ENCODE measurements at places on chromosomes 3 and 15.

GRCh38 chr3:169041677-169042171 lies 621.8 kb downstream of the MECOM start:
- no peak for DNase-seq

DNA sequence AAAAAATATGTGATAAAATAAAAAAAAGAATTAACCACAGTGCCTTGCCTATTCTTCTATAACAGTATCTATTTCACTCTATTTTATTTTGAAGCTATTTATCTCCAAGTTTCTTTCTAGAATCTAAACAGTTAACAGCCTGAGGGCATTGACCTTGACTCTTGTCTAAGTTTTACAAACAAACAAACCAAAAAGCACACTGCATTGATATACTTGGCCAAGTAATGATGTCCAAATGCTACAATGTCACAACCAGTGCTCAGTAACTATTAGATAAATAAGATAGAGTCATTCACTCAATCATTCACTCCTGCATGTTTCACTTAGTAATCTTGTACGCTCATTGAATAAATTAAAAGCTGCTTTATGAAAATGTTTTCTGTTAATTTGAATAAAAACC lies 386.5 kb downstream of the TIGIT start:
- DNase-seq, result no peak

DNA sequence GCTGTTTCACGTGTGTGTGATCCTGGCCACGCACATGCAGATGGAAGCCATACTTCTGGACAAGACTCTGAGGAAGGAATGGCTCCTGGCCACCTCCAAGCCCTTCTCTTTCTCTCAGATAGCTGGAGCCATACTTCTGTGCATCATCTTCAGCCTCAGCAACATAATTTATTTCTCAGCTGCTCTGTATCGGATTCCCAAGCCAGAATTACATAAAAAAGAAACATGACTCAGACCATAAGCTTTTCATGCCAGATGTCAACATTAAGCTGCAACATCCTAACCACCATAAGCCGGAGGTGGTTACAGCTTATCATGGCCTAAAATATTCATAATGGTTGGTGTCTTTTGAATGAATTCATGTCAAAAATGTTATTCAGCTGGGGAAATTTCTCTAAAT lies 10.6 kb upstream of the KIF23 start:
- DNase-seq, result no peak

DNA sequence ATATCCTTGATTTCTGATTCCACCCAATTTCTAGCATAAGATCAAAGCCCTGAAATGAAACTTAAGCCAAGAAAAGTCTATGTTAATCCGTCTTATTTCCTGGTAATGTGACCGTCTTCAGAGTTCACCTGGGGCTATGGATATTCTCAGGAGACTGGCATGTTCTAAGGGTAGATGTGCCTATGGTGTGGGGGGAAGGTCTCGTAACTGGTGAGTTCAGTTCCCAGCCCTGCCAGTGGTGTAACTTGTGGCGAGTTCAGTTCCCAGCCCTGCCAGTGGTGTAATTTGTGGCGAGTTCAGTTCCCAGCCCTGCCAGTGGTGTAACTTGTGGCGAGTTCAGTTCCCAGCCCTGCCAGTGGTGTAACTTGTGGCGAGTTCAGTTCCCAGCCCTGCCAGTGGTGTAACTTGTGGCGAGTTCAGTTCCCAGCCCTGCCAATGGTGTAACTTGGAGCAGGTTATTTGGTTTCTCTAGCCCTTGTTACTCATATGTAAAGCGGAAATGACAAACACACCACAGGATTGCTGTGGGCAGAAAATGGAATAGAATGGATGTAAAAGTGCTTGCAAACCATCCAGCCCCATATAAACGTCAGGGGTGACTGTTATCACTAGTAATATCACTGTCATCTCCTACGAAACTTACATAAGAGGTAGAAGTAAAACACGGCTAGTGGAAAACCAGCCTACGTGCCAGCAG lies 30.4 kb downstream of the SLC51A start:
- no peak for DNase-seq

DNA sequence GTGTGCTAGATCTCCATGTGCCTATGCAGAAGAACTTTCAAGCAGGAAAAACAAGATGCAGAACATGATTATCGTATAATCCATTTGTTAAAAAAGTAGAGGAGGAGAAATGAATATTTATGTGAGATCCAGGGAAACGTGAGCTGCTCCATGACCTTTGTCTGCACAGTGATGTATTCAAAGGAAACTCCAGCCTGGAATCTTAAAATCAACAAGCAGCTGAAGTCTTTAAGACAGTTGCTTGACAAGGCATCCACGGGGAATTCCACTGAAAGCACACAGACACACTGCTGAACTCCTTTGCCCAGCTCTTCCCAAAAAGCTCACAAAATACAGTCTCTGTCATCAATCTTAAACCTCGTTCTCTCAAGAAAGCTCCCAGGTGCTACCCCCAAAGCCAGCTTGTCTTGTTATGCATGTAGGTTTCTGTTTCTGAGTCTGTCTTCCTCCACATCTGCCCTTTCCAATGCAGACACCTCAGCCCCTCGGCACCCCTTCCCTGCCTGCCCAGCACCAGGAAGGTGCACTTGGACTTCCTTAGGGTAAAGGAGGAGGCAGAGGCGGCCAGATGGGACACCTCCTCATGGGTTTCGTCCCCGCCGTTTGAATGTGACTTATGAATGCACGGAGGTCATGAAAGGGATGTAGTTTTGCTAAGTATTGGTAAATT lies 28.7 kb downstream of the LRRK1 start:
- no peak for DNase-seq

All from activated effector memory CD4-positive, alpha-beta T cell treated with anti-CD3 and anti-CD28 coated beads, Interleukin-2, amount 50 U/mL, for 16 hours (primary cell).